ENCODE measurements at places on chromosomes 1 and 21.

- DNase-seq, result no peak
Observed at GRCh38 chr1:241485554-241485992, 34.0 kb downstream of the FH start.

- DNase-seq, result no peak
Observed at GRCh38 chr1:212621949-212622305, 13.4 kb downstream of the ATF3 start.

GRCh38 chr1:70411360-70411844 is 334 bp downstream of the CTH start:
- DNase-seq, result no peak

GRCh38 chr1:195584870-195585624 is 1023.2 kb downstream of the KCNT2 start:
- no peak for DNase-seq

- DNase-seq, result peak; percentile 12
Observed at GRCh38 chr1:22710701-22711049, at the start of gene EPHB2. Gene EPHB2 (plus strand): TSS chr1:22710839. CDS start chr1:22710983, 144 bp downstream.

DNA sequence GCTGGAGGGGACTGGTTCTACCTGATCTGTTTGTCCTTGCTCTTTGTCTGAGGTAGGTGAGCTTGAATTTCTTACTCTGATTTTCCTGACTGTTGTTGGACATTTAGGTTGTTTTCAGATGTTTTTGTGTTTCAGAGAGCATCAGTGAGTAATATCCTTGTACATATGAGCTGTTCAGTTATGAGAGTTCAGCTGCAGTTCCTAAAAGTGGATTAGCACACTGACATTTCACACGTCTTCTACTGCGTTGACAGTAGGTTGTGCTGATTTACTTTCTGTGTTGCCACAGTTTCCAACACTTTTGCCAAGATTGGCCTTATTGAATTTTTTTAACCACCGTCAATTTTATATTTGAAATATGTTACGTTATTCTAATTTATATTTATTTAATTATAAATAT is 27.7 kb downstream of the CXADR start:
- no peak for DNase-seq

DNA sequence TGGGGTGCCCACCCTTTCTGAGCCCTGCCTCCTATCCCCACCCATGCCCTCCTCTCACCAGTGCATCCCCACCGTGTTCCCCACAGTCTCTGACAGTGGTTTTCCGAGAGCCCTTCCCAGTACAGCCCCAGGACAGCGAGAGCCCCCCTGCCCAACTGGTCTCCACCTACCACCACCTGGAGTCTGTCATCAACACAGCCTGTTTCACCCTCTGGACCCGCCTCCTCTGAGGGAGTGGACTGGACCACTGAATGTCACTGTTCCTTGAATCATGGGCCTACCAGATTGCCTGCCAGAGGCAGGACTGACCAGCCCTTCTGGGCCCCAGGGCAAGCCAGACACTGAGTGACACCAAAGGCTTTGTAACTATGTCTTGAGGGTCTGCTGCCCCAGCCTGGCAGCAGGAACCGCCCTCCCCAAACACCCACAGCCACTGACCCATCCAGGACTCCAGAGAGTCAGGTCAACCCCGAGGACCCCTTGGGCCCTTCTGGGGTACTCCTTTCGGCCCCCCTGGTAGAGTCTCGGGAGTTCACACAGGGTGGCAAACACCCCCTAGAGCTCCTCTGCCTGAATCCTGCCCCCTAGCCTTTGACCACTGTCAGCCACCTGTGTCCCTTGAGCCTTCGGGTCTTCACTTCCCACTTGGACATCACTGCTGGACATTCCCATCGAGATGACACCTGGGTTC is 3.3 kb downstream of the HYI start:
- no peak for DNase-seq

- DNase-seq, result no peak
Observed at GRCh38 chr1:198175423-198176170, 18.8 kb downstream of the NEK7 start.

DNA sequence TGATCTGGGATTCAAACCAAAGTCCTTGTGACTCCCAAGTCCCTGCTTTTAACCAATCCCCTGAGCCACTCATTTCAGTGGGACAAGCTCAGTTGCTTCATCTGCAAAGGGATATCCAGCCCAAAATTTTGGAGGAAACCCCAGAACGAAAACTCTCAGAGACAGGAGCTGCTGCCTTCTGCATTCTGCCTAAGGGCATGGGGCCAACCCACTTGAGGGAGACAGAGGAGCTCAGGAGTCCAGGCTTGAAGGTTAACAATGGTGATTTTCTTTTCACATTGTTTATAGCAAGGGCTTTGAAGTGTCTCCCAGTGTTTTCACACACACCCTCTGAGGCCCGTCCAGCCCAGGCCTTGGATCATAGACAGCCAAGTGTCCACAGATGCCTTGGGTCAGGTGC is 148.1 kb upstream of the CTTNBP2NL start:
- no peak for DNase-seq

DNA sequence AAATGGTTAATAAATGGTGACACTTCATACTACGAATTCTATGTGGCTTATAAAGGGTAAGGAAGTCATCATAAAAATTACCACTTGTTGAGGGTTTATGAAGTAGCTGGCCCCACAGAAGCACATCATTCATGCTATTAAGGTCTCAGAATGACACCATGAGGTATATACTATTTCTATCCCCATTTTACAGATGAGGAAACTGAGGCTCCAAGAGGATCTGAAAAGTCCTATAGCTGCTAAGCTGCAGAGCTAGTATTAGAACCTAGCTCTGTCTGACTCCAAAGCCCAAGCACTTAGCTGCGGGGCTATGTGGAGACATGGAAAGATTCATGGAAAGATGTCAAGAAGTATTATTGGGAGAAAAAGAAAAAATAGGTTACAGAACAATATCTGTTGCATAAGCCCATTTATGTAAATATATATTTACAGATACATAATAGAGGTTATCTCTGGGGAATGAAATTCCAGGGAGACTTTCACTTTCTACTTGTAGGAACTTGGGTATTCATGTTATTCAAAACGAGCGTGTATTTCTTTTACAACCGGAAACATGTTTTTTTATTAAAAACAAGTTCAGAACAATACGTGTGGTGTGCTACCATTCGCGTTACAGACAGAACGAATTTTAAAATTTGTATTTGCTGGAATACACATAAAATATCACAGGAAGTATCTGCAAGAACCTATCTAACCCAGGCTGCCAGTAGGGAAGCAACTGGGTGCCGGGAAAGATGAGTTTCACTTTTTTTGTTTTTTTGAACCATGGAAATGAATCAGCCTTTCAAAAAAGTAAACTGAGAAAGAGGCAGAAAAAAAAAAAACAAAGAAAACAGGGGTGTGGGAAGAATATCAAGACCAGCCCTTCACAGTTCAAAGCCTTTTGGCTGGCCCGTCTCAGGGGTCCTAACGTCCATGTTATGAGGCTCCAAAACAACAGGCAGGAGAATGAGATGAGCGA is 13.4 kb downstream of the SPOCD1 start:
- no peak for DNase-seq

DNA sequence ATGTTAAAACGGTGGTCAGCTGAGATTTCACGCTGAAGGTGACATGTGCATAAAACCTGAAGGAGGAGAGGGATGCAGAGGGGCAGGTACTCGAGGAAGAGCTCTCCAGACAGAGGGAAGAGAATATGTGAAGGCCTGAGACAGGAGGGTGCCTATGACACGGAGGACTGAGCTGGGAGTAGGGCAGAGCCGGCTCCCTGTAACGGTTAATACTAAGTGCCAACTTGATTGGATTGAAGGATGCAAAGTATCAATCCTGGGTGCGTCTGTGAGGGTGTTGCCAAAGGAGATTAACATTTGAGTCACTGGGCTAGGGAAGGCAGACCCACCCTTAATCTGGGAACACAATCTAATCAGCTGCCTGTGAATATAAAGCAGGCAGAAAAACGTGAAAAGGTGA is 136.2 kb upstream of the SYT6 start:
- no peak for DNase-seq

Measured in GM04504 (cell line).